ENCODE measurements at places on chromosomes 1 and 21.

- no peak for DNase-seq
Measured at GRCh38 chr21:31731056-31731856, 662 bp downstream of the SCAF4 start.

- no peak for DNase-seq
Measured at GRCh38 chr21:29520171-29520570, 221.4 kb downstream of the BACH1 start.

GRCh38 chr1:152479792-152480595 is 30.6 kb upstream of the LCE5A start:
- no peak for DNase-seq

DNA sequence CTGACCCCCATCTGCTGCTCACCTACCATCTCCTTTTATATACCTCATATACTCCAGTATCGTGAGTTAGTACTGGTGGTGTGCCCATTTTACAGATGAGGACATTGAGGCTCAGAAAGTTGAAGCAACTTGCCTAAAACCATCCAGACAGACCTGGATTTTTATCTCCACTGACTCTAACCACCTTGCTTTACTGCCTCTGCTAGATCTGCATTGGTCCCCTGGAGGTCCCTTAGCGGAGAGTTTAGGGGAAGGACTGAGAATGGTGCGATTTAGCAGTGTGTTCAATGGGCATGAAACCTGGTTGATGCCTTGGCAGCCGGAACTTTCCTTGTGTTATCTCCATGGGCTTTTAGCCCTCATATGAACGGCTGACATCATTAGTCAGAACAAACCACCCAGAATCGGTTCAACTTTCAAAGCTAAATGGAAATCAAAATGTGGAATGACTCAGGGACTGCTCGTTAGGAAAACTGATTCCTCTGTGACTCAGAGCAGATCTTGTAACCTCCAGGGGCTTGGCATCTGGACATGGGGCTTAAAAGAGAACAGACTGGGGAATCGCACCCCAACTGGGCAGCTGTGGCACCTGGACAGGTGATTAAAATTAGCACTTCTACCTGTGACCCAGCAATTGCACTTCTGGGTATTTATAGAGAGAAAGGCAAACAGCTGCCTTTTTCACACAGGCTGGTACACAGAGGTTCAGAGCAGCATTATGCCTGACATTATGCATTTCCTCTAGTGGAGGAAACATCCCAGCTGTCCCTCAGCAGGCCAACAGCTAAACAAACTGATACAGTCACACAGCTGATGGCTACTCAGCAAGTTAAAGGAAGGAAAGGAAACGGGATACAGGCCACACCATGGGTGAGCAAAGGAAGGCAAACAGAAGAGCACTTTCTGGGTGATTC is 25.3 kb downstream of the TMEM51 start:
- DNase-seq, result no peak

- no peak for DNase-seq
Measured at GRCh38 chr1:99992760-99993467, 23.1 kb downstream of the SLC35A3 start.

DNA sequence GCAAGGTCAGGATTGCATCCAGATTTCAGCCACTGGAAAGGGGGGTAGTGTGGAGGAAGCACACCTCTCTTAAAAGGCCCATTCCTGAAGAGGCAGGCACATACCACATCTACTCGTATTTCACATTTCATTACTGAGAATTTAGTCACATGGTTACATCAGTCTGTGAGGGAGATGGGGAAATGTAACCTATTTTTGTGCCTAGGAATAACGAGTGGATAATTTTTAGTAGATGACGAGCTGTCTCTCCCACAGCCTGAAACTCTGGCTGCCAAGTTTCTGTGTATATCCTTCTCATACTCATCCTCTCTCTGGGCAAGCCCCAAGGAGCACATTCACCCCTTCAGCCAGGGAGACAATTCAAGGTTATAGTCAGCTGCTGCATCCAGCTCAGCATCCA is 10.3 kb upstream of the C21orf91 start:
- no peak for DNase-seq

GRCh38 chr1:170623171-170623570 is 40.8 kb upstream of the PRRX1 start:
- no peak for DNase-seq

DNA sequence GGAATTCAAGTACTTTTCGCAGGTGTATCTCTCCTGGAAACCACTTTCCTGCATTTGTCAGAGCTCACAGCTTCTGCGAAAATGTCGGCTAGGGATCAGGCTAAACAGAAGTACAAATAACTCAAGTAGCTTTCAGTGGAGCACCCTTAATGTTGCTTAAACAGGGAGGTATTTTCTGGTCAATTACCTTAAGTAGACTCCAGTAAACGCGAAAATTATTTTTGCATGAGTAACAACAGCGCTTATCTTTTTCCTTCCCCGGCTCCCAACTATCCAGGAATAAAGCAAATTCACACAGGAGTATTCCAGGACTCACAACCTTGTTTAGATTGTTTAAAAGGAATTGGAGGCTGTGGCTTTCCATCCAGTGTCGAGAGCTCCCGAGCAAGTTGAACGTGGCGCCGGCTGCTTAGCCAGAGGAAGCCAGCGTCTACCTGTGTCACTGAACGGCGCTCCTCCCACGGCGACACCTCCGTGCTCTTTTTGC is 7.3 kb upstream of the SIM2 start:
- no peak for DNase-seq

GRCh38 chr1:152546704-152547103 is 19.9 kb downstream of the LCE3E start:
- no peak for DNase-seq

GRCh38 chr1:233038581-233038980 is 88.2 kb downstream of the NTPCR start:
- no peak for DNase-seq

DNA sequence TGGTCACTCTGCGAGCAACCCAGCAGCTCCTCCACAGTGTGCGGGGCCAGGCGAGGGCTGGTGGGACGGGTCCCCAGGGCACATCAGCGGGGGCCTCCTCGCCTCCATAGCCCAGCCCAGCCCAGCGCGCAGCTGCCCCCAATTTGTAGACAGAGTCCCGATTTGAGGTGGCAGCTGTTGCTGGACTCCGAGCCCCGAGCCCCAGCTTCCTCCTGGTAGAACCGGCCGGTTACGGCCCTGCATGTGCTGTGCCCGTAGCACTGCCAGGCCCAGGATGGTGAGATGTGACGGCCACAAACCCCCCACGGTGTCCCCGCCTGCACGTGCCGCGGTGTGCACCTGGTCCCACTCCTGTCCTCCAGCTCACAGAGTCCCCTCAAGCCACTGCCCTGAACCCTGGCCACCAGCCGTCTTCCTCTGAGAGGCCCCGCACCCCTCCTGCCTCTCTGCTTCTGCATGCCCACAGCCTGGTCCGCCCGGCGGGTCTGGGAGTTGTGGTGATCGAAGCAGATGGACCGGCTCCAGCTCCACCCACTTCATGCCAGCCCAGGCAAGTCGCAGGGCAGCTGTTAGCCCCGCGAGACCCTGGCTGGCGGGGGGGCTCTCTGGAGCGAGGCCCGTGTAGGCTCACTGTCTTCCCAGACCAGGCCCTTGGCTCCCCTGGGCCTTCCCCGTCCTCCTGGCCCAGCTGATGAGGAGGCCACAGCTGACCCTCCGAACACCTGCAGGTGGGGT is 55.5 kb downstream of the MORN1 start:
- no peak for DNase-seq
